Fibroblast of skin of back (primary cell): ENCODE measurements at places on chromosomes 1 and 21.

GRCh38 chr1:168138134-168138533 lies 1.4 kb upstream of the GPR161 start:
- peak; percentile 48 for DNase-seq

DNA sequence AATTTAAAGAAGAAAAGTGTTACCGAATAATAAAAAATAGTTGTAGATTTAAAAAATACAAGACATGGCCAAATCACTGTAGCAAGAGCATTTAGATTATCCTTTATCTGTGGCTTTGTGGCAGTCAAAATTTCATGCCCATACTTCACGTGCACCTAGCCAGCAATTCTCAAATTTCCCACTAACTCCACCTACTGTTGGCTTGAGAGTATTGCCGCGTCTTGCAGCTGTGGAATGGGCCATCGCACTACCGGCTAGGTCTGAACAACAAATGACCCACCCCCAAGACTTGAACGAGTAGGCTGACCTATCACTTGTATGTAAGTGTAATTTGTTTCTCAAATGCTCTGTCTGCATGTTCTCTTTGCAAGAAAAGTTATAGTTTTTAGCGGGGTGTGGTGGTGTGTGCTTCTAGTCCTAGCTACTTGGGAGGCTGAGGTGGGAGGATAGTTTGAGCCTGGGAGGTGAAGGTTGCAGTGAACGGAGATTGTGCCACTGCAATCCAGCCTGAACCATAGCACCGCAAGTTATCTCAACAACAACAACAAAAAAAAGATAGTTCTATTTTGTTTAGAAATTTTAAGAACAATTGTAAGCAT lies 4.1 kb downstream of the KRTAP13-4 start:
- DNase-seq, result peak; percentile 40

- no peak for DNase-seq
These were observed 16.1 kb upstream of the DPYD start for GRCh38 chr1:97936976-97937375.

DNA sequence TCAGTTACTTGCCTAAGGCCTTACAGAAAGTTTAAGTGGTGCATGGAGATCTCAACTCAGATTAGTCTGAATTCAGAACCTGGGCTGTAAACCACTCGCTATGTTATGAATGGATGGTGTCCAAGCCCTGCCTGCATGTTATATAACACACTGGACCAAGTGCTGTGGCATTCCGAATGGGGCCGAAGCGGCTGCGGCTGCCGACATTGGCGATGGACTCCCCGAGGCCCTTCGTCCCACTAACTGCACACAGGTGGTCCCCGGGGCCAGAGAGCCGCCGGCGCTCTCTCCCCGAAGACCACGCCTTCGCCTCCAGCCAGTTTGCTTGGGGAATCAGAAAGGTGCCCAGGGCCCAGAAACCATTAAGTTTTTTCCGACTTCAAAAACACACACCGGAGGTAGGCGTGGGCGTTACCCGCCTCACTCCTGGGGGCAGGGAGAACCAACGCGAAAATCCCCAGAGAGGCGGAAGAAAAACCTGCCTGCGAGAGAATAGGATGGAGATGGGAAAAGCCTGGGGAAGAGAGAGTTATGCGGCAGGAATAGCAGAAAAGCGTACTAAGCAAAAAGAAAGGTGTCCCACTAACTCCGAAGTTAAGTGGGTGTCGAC lies 579 bp upstream of the TENT5C start:
- DNase-seq, result peak; percentile 11

DNA sequence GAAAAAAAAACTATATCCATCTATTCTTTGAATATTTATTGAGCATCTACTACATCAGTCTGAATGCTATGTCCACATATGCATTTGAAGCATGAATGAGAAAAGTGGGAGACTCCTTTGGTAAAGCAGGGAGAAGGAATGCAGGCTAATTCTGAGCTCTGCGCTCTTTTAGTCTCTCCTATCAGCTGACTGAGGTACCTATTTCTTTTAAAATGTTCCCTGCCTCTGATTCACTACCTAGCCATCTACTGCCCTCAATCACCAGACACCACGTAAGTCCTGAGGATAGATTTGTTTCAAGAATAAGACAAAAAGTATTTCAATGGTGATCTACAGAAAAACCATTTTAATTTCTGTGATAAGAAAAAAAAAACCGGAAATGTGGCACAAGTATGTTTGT lies 3.8 kb upstream of the RGS13 start:
- DNase-seq, result no peak

- DNase-seq, result no peak
These were observed 28.5 kb upstream of the CAMK1G start for GRCh38 chr1:209554761-209555611.

GRCh38 chr1:91635763-91636162 lies 135.1 kb downstream of the CDC7 start:
- peak; percentile 34 for DNase-seq

DNA sequence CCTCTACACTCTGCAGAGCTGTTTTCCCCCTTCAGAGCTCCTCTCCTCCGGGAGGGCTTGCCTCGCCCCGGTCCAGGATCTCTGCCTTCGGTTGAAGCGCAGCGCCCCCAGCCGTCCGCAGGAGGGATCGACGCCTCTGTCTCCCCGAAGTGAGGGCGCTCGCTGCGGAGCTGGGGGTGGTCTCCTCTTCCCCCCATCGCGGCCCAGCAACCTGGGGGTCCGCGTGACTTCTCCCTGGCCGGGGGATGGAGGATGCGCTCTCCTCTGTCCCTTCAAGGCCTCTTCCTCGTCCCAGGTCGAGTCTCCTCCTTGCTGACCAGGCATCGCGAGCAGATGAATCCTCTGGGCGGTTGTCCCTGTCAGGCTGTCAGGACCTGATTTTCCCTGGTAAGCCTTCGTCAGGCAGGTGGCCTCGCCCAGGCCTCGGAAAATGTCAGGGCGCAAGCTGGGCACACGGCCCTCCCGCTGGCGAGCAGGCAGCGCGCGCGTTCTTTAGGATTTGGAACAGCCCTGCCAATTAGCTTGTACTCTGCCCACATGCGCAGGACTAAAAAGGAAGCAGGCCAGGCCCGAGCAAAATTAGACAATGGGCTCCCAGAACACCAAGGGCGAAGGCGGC lies 90.5 kb downstream of the EDEM3 start:
- peak; percentile 59 for DNase-seq

GRCh38 chr21:8991088-8991907 lies 1530.1 kb upstream of the TPTE start:
- DNase-seq, result peak; percentile 34
